ENCODE measurements at places on chromosomes 12 and 14.

DNA sequence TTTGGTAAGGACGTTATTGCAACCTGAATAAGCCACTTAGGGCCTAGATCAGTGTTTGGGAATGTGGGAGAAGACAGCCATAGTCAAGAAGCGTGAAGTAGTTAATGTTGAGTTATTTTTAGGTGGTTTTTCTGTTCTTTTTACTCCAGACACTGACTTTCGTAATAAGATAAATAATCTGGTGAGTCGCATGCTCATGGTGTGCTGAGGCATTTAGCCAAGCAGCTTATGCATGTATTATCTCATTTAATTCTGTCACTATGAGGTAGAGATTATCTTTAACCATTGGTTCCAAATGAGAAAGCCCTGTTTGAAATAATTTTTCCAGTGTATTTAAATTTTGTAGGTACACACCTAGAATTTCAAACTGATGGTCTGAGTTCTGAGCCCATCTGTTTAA, 67.3 kb downstream of the RCOR1 start:
- no peak for DNase-seq

GRCh38 chr14:105171004-105171673, 2.6 kb upstream of the JAG2 start:
- no peak for DNase-seq

GRCh38 chr14:75522224-75522982, at the start of gene BATF:
TSS of gene BATF (plus strand) at chr14:75522469. CDS start at chr14:75522683, 214 bp downstream.
- no peak for DNase-seq

DNA sequence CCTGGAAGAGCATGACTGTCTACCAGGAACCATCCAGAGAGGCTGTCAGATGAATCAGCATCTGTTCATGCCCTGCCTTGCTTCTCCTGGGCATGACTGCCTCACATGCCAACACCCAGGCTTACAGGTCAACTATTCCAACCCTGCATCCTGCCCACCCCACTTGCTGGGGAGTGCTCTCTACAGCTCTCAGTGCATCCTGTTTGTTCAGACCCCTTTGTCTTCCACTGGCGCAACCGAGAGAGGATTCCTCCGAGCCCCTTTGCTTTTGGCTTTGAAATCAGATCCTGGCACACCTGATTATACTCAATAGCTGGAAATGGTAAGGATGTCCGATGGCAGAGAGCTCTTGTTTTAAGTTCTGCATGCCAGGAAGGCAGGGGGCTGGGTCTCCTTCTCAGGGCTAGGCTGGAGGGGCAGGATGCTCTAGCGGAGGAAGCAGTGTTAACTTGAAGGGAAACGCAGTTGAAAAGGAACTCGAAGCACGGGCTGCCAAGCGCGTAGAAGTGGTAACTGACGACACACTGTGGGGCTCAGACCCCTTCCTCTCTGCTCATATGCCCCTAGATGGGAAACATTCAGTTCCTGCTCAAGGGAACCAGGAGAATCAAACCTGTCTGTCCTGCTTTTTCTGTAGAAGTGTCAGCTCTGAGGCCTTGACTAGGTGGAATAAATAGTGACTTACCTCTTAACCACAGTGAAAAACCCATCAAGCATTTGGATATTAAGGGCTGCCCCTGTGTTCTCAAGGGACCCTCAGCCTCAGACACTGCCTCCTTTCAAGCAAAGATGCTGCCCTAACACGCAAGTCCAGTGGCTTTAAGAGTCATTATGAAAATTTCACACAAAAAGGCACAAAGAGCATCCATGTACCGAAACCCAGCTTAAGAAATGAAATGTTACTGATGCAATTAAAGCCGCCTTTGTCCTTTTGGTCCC, 297.5 kb downstream of the ZFP36L1 start:
- no peak for DNase-seq

GRCh38 chr12:123200414-123200813, 32.5 kb downstream of the MPHOSPH9 start:
- DNase-seq, result no peak

DNA sequence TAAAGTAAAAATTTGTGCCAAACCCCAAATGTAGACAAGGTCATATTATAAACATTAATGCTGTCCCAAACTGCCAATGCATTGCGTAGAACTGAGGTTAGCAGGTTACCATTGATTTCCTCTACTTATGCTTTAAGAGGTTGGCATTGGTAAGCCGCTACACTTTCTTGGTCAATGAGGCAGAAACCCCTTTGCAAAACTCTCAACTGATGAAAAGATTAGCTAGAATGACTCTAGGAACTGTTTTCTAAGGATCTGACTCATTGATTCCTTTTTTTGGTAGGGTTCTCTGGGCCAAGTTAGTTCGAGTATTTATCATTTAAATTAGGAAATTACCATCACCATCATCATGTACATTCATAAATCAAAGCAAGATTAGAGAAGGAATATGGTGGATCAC, 44.6 kb downstream of the HMGA2 start:
- no peak for DNase-seq
